Right renal pelvis (tissue), 4 donors: ENCODE measurements at places on chromosomes 16 and 17.

DNA sequence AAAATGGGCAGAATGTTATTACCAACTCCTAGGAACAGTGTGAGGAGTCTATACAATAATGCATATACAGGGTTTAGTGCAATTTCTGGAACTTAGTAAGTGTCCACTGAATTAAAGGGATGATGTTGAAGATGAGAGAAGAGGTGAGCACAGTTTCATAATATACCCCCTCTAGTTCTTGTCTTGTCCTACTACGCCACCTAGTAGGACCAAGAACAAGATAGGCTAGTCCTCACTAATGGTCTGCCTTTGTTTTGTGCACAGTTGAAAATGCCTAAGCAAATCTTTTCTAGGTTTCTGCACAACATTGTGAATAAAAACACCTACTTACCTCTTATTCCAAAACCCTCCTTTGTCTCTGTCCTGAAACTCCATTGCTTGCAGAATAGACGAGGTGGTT is 670.2 kb downstream of the CDH8 start:
- no peak for DNase-seq

- no peak for DNase-seq
Observed at GRCh38 chr17:32757963-32758362, 119.0 kb downstream of the MYO1D start.

- no peak for DNase-seq
Observed at GRCh38 chr16:11412175-11412904, 67.1 kb downstream of the RMI2 start.

GRCh38 chr16:89022051-89022836 is 45.2 kb upstream of the CBFA2T3 start:
- DNase-seq, result no peak

DNA sequence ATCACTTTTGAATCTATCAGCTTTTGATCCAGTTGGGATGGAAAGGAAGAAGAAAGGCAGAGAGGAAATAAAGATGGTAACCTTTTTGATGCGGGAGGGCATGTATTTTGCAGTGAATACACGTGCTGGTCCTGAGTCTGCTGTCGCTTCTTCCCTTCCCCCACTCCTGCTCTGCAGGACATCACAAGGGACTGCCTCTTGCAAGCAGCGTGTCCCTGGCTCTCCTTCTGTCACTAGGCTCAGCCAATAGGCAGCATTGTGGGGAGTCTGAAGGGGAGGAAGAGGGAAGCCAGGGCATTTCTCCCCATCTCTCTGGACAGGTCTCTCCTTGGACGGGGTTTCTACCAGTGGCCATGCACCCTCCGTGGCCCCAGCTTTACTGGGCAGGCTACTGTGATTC is 15.7 kb upstream of the WFDC1 start:
- no peak for DNase-seq

DNA sequence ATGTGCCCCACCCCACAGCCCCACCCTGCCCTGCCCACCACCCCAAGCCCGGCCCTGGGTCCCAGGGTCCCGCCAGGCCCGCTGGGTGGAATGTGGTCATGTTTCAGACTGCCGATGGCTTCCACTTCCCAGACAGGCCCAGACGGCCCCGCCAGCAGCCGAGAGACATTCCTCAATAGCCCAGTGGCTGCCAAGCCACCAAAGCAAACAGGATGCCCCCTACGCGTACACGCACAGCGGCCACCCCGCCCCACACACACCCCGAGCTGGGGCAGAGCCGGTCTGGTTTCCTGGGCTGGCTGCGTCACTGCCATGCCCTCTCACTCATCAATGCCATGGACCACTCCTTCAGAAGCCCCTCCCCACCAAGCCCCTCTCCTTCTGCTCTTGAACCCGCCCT is 1.2 kb upstream of the KRT17 start:
- DNase-seq, result no peak

DNA sequence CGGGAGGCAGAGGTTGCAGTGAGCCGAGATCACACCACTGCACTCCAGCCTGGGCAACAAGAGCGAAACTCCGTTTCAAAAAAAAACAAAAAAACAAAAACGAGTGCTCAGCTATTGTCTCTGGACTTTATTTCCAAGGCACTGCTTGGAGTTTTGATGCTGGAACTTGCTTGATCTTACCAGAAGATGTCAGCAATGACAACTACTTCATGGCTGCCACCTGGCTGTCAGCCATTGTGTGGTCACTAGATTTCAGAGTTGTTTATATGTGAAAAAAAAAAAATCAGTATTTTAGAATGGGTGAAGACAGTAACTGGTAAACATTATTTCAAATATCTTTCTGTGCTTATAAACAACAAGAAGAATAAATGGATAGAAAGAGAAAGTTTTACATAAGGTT is 26.3 kb upstream of the OR4D1 start:
- no peak for DNase-seq

GRCh38 chr17:28744104-28744971 is 527 bp downstream of the TRAF4 start:
- no peak for DNase-seq

DNA sequence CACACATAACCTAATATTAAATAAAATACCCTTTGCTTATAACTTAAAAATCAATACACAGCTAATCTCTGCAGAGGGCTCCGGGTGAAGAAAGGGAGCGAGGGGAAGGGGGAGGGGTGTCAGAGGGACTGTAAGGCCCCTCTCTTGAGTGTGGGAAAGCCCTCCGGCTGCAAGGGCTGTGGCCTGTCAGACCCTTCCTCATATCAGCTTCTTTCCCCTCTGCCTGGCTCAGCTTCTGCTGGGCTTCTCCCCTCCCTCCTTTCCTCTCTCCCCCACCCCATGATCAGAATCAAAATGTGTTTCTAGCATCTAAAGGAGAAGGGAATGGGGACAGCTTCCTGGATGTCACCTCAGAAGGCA is 4.6 kb upstream of the SCRN2 start:
- no peak for DNase-seq

DNA sequence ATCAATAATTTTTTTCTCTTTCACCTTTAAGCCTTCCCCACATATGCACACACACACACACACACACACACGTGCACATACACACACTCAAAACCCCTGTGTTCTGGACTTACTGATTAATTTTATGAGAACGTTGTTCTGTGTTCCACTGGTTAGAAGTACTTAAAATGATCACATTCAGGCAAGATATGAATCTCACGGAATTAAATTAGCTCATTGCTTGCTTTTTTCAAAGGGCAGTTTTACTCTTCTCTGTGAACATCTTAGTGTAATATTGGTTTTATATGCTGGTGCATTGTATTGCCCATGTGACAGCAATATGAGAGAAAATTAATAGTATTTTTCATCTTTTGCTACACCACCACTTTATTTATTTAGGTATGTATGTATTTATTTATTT is 377.3 kb upstream of the RBFOX1 start:
- no peak for DNase-seq

DNA sequence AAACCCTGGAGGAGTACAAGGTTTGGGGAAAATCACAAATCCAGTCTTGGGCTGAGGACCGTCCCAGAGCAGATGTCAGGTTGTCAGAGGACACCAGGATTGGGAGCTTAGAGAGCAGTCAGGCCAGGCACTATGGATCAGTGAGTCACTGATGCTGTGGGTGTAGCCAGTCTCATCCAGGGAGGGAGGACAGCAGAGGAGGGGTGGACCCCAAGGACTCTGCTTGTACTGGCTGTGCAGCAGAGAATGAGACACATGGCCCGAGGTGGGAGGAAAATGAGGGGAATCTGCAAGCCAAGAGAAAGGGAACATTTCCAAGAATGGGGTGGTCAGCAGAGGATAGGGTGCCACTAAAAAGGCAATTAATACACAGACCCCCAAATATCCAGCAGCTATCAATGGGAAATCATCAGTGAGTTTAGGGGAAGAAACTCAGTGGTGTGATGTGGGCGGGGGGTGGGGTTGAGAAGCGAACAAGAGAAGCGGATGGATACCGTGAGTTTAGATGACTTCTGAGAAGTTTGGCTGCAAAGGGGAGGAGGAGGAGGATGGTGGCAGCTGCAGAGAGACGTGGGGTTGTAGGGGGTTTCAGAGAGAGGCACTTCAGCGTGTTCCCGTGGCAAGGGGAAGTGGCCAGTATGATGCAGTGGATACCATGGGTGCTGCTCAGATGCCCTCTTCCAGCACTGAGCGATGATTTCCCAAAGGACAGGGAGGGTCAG is 43.9 kb downstream of the ARHGAP27 start:
- DNase-seq, result no peak

DNA sequence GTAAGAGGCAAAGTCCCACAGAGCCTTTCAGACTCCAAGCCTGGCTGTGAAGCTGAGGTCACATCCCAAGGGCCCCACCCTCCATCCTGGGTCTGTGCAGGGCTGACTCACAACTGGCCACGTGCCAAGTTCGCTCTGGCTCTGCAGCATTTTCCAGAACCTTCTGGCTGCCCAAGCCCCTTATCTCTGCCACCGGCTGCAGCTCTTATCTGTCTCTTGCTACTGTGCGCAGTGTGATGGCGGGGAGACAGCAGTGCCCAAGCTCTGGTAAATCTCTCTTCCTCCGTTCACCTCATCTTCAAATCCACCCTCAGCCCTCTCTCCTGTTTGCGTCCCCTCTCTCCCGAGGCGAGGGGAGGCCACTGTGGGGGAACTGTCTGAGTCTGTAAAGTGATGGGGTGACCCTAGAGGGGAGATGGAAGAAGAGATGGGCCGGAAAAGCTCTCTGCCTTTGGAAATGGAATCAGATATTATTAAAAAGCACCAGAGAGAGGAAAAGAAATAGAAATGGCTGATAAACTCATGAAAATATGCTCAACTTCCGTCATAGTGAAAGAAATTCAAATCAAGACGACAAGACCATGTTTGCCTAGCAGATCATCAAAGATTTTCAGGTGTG is 162.7 kb upstream of the CDC42EP4 start:
- DNase-seq, result no peak

DNA sequence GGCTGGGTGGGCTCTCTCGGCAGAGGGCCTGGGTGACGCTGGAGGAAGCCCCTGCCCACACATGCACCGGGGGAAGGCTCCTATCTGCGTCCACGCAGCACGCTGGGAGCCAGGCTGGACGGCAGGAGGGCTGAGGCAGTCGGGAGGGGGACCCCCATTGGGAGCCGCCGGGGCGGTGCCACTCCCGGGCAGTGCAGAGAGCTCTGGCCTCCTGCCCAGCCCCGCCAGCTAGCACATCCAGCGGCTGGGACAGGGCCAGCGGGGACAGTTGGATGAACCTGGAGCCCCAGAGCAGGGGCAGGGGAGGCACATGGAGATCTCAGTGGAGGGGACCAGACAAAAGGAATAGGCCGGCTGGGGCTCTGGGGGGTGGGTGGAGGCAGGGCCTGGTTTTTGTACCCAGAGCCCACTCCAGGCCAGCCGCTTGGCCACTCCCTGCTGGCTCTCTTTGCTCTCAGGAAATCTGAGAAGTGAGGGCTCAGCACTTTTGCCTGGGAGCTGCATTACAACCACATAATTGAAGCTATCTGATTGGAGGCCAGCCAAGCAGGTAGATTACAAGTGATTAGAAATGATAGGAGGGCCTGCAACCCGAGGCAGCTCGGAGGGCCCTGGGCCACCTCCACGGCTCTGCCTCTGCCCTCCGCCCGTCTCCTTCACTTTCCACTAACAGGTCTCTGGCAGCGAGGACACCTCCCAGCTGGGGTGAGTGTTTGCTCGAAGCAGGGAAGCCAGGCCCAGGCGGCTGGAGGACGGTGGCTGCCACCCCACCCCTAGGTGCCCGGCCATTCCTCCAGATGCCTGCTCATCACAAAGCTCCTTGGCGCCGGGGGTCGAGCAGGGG is 40.1 kb downstream of the ENGASE start:
- peak; percentile 62 for DNase-seq

DNA sequence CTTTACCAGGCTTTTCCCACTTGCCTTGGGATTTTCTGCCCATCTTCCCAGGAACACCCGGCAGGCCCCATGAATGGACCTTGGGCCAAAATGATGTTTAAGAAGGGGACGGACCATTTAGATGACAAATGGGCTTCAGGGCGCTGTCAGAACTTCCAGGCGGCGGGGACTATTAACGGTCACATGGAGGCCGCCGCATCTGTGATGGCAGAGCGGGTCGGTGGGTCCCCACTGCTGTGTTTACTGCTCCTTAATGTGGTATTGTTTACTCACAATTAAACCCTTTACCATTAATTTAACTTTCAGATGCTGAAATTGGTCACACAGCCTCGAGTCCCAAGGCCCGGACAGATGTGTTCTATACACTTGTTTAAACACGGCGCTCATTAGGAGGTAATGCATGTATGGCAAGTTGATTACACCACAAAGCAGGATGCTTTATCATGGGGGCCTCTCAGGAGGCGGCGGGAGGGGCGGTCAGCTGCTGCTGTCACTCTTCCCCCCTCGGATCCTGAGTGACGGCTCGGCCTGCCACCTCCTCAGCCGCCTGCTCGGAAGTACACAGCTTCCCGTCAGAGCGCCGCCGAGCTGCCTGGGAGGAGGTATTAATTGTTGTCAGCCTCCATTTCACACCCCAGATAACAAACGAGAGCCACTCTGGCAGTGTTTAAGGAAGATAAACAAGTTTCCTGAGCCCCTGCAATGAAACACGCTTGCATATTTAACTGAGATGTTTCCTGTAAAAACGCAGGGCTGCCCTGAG is 83.9 kb upstream of the IRX3 start:
- no peak for DNase-seq

- no peak for DNase-seq
Observed at GRCh38 chr16:24681793-24682192, 47.7 kb upstream of the TNRC6A start.

- no peak for DNase-seq
Observed at GRCh38 chr17:42026857-42027589, 7.1 kb downstream of the NKIRAS2 start.

DNA sequence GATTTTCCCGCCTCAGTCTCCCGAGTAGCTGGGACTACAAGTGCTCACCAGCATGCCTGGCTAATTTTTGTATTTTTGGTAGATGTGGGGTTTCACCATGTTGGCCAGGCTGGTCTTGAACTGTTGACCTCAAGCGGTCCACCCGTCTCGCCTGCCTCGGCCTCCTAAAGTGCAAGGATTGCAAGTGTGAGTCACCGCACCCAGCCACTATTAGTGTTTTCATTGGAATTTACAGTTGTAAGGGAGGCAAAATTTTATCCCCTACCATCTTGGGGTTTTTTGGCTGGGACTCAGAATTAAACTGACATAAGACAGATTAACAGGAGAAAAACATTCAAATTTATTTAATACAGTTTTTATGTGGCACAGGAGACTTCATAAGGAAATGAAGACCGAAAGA is 12.3 kb upstream of the MYCBPAP start:
- no peak for DNase-seq

GRCh38 chr17:19018600-19018950 is 14.0 kb upstream of the FAM83G start:
- no peak for DNase-seq

- no peak for DNase-seq
Observed at GRCh38 chr16:48534601-48535340, 75.2 kb downstream of the N4BP1 start.
